ENCODE measurements at places on chromosomes 16 and 17.
A peak's percentile ranks its signal among the peaks of the same experiment; 100 is the strongest.

- DNase-seq: no peak
Measured at GRCh38 chr17:42092939-42093338, 5.3 kb downstream of the ZNF385C start.

DNA sequence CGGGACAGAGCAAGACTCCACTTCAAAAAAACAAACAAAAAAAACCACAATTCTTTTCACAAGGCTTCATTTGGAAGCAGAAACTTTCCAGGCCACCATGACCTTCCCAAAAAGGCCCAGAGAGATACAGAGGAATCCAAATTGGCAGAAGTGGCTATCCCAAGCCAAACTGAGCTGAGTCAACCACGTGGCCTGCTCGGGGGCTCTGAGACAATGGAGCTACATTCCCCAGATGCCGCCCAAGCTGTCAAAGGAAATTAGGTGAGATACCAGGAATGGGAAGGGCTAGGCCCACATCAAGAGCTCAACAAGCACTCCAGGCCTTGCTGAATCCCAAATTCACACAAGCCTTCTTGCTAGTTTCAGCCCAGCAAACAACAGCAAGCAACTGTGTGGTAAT, 5.7 kb upstream of the EXOSC6 start:
- DNase-seq: no peak

GRCh38 chr16:78686601-78687000, 587.1 kb downstream of the WWOX start:
- no peak for DNase-seq

GRCh38 chr17:57634713-57635465, 110.2 kb downstream of the CCDC182 start:
- DNase-seq: no peak

DNA sequence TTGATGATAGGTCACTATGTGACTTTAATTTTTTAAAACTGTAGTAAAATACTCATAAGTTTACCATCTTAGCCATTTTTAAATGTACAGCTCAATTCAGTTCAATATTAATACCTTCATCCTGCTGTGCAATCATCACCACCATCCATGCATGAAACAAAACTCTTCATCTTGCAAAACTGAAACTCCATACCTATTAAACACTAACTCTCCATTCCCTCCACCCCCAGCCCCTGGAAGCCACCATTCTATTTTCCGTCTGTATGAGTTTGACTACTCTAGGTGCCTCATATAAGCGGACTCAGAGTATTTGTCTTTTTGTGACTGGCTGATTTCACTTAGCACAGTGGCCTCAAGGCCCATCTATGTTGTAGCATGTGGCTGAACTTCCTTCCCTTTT, 9.4 kb upstream of the CNEP1R1 start:
- no peak for DNase-seq

- DNase-seq: no peak
Measured at GRCh38 chr17:41067281-41067680, 1.6 kb upstream of the KRTAP2-4 start.

GRCh38 chr17:81608605-81609004, 28.3 kb downstream of the NPLOC4 start:
- no peak for DNase-seq

DNA sequence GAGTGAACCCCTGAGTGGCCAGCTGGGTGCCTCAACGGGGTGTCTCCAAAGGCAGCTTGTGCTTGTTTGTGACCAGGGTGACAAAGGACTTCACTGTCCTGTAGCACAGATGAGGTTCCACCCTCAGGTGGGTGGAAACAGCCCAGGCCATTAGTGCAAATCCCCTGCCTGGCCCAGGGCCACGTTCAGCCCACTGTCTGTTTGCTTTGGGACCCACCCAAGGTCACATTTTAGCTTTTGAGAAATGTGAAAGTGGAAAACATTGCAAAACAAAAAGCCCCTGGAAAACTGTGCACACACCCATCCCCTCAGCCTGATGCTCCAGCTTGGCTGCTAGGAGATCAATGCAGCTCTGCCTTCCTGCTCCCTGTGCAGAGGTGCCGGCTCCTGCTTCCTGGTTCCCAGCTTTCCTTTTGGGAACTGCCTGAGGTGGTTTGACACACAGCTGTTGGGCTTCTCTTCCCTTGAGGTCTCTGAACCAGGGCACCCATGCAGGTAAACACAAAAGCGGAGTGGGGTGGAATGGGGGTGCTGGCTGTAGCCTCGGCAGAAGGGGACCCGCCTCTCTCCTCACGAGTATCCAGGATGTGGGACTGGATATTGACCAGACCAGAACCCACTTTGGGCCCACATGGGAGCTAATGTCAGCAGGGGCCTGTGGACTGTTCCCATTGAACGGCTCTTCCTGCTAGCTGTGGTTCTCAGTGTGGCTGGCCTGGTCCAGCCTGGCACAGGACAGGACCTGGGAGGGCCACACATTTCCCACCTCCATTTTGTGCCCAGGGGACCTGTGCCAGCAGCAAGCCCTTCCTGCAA, 7.9 kb upstream of the SPHK1 start:
- no peak for DNase-seq

- DNase-seq: no peak
Measured at GRCh38 chr17:31811101-31811500, 47.9 kb downstream of the COPRS start.

DNA sequence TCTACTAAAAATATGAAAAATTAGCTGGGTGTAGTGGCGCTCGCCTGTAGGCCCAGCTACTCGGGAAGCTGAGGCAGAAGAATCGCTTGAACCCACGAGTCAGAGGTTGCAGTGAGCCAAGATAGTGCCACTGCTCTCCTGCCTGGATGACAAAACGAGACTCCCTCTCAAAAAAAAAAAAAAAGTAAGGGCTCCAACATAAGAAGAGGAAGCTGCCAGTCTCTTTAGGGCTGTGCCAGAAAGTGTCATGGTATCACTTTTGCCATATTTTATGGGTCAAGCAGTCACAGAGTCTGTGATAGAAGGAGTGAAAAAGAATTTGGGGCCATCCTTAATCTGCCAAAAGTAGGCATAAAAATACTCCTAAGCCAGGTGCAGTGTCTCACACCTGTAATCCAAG, 1.4 kb upstream of the PIPOX start:
- no peak for DNase-seq

DNA sequence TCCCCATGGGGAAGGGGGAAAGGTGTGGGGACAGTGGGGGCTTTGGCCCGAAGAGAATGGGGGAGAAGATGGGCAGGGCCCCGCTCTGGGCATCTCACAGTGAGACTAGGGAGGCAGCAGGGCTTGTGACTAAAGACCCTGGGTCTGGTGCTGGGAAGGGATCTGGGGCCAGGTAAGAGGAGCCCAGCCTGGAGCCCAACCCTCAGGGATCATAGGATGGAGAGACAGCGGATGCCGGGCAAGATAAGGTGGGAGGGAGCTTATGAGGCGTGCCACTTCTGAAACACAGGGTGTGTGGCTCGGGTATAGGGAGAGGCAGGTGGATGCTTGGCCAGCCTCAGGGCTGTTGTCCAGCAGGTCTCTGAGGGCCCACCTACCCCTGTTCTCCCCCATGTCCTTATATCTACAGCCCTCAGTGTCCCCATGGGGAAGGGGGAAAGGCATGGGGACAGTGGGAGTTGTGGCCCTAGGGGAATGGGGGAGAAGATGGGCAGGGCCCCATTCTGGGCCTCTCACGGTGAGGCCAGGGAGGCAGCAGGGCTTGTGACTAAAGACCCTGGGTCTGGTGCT, 15.4 kb downstream of the USP6 start:
- no peak for DNase-seq

DNA sequence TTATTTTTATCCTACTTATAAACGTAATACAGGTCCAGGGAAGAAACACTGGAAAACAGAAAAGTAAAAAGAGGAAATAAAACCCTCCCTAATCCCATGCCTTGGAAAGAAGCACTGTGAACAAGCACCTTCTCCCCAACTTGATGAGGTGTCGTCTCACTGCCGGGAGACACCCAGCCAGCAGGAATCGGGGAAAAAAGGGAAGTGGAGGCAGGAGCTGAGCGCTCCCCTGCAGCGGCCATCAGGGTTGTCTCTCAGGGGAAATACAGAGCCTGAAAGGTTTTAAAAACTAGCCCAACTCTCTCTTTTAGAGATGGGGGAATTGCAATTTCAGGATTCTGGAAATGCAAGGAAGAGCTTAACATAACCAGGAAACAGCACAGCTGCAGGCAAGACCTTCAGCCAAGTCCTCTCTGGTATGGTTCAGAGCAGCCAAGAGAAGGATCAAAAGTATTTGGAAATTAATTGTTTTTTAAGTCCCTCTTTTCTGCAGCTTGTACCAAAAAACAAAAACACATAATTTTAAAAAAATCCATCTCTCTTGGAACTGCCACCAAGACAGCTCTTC, 96.3 kb upstream of the RCVRN start:
- no peak for DNase-seq

GRCh38 chr16:12539185-12539929, 264.3 kb downstream of the CPPED1 start:
- no peak for DNase-seq

DNA sequence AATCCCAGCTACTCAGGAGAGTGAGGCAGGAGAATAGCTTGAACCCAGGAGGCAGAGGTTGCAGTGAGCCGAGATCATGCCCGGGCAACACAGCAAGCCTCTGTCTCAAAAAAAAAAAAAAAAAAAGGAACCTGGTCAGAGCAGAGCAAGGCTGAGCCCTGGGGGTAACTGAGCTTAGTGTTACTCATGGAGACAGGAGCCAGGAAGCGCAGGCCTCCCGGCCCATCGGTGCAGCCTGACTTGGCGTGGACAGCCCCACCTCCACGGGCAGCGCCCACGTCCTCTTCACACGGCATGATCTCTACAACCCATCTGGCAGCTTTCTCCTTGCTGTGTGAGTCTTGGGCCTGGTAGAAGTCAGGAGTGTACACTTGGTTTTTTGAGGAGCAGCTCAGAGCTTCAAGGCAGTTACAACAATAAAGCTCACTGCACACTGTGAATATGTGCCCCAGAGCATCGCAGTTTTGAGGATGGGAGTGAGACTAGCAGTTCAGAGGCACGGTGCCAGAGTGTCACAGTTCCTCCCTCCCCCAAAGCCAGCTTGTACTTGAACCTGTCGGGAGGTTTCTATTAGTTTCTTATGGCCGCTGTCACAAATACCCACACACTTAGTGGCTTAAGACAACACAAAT, 129.9 kb downstream of the RAP1GAP2 start:
- DNase-seq: no peak

- DNase-seq: no peak
Measured at GRCh38 chr17:57293077-57293476, 36.8 kb downstream of the MSI2 start.

DNA sequence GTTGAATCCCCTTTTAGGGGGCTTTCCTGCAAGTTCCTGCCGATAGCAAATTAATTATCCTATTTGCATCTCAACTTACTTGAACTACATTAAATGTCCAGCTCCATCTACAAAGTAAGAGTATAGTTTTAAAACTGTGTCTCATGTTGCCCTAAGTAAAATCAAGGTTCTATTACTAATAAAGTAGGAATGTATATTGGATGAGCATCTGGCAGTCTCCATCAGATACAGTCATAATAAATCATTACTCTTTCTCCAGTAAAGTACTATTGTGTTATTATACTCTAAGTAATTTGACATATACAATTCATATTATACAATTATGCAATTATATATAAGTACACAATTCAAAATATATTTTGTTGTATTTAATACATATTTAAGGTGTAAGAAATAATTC, 249.3 kb downstream of the CEP112 start:
- no peak for DNase-seq

DNA sequence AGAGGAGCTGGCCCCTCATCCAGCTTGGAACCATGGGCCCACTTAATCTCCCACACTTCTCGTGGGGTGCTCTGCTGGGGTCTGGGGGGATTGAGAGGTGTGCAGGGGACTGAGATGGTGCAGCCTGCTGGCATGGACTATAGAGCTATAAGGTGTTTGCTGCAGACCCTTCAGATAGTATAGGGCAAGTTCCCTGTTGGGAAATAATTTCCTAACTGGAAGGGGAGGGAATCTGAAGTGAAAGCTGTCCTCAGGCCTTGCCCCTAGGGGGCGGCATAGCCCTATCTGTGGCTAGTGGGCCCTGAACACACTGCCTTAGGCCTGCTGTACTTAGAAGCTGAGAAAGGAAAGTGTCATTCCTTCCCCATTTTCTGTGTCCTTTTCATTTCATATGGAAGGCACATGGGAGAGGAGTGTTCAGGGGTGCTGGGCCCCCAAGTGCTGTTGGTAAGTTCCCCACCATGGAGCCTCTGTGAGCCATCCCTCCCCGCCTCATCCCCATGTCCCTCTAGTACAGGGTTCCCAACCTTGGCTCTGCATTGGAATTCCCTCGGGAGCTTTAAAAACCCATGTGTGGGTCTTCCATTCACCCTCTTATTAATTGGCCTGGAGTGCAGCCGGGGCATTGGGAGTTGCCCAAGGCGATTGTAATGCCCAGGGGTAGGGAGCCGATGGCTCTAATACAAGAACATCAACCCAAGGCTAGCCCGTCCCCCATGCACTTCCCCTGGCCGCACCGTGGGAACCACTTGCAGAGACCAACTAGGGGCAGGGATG, 19.7 kb downstream of the GOSR2 start:
- DNase-seq: no peak

GRCh38 chr17:49079840-49080663, 52.5 kb upstream of the B4GALNT2 start:
- no peak for DNase-seq

- DNase-seq: no peak
Measured at GRCh38 chr17:52606098-52606497, 447.6 kb upstream of the CA10 start.

DNA sequence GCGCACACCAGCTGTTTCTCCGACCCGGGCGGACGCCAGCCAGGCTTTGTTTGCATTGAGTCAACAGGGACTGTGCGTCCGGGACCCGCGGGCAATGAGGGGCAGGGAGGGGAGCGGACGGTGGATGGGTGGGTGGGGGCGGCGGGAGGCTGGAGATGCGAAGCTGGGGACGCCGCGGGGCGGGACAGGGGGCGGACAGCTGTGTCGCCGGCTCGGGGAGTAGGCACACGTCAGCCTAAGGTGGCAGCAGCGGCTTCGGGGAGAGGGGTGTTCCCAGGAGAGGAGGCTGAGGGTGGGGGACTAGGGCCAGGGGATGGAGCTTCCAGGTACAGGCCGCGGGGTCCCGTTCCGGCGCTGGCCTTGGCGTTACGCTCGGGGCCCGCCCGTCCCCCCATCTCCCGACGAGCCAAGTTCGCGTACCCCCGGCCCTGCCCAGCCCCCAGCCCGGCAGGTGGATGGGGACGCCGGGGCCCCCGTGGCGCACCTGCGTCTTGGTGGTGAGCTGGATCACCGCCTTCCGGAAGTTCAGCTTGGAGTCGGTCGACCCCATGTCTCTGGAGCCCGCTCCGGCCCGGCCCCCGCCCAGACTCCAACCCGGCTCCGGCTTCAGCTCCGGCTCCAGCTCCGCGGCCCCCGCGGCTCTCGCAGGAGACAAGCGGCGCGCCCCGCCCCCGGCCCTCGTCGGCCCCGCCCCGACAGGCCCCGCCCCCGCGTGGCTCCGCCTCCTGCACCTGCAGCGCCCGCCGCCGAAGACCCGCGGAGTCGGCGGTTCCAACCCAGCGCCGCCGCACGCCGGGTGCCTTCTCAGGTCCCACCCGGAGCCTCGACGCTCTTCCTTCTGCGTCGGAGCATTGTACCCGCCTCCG, at the start of gene HID1:
Gene HID1, minus strand, starts transcription at position 653 of the 866 bp plus-strand sequence. Its CDS starts 103 bp downstream, at position 550.
- peak; percentile 61 for DNase-seq

- DNase-seq: no peak
Measured at GRCh38 chr17:57685499-57686132, 59.5 kb downstream of the CCDC182 start.

GRCh38 chr16:22188595-22189442, 17.3 kb upstream of the EEF2K start:
- DNase-seq: peak; percentile 63

Measured in T-helper 2 cell (primary cell).